ENCODE measurements at places on chromosomes 5 and 9. TPM values are rescaled to one million over a fixed set of nuclear protein-coding genes. Genes with fewer than 3 reads are reported as not detected.

DNA sequence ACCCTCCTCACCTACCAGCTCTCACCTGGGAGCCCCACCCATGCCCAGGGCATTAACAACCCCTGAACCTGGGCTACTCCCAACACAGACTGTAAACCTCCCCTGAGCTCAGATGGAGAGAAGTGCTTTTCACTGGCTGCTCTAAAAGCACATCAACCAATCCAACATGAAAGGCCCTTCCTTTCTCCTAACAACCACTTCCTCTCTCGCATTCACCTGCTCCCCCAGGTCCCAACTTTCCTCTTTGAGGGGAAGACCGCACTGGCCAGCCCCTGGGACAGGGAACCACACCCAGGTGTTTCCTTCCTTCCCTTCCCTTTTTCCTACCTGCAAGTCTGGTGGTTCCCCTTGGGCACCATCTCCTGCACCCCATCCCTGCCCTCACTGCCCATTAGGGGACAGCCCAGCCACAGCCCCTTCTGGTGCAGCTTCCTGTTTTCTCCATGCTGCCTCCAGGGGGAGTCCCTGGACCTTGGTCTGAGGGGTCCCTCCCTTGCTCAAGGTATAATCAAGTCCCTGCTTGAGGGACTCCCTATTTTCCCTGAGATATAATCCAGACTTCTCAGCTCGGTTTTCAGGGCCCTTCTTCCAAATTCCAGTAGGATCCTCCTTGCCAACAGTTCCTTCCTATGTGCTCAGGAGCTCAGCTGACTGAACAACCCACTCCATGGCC lies 30.5 kb upstream of the DAB2IP start:
- DNase-seq: no peak

DNA sequence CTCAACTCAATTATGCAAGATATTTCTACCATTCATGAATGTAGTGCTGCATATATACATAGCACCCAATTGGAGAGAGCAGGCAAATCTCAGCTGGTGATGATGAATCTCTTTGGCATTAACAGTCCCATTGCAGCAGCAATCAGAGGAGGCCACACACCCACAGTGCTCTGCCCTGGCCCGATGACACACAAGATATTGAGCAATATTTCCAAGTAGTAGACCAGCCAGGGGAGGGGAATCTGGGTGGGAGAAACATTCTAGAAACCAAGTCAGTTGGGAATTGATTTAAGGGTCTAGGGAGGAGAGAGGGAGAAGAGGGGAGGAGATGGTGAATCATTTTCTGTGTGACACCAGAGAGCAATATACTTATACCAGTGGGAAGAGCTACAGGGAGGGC lies 14.9 kb upstream of the C5orf63 start:
- no peak for DNase-seq

DNA sequence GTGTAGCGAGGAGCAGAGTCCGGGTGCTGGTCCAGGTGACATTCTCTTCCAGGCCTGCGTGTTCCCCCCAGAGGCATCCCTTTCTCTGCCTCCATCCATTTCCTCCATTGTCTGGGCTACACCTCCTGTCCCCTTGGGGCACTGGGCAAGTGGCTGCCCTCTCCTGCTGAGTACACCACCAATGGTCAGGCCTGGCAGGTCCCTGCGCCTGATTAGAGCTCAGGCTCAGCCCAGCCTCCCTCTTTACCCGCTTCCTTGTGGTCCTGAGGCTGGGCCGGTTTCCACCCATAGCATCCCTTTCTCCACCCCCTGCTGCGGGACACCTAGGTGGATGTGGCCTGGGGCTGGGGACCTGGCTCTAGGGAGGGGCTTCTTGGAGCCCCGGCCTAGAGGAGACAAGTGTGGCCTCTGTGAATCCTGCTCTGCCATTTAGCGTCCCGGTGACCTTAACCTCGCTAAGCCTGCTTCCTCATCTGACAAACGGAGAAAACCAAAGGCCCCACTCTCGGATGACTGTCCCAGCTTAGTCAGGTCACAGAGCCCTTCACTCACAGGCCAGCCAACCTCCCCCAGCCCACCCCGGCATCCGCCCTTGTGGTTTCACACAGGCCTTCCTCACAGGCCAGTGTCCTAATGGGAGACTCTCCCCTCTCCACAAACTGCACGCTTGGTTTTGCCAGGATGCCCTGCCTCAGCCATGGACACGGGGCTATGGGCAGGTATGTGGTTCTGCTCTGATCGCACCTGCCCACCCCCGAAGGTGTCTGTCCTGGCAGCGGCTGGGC lies 12.9 kb downstream of the DOLPP1 start:
- DNase-seq: no peak

- no peak for DNase-seq
These were observed 55.9 kb upstream of the UNC5A start for GRCh38 chr5:176754376-176754973.

- no peak for DNase-seq
These were observed 43.0 kb upstream of the SLC46A2 start for GRCh38 chr9:112933696-112934095.

GRCh38 chr5:158521995-158522394 lies 577.7 kb downstream of the EBF1 start:
- no peak for DNase-seq

DNA sequence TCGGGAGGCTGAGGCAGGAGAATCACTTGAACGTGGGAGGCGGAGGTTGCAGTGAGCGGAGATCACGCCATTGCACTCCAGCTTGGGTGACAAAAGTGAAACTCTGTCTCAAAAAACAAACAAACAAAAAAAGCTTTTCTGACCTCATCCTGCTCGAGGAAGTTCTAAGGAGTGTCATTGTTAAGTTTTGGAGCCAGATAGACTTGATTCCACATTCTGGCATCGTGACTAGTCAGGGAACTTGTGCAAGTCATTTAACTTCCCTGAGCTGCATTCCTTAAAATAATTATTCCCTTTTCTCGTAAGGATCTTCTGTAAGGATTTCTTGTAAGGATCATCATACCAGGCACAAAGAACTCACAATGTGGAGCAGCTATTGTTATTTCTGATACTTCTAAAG lies 26.2 kb downstream of the SNX24 start:
- DNase-seq: no peak

Gene GALNT12
- polyA plus RNA-seq: 2.6 TPM

Gene SPATA31E1
- not detected for polyA plus RNA-seq

DNA sequence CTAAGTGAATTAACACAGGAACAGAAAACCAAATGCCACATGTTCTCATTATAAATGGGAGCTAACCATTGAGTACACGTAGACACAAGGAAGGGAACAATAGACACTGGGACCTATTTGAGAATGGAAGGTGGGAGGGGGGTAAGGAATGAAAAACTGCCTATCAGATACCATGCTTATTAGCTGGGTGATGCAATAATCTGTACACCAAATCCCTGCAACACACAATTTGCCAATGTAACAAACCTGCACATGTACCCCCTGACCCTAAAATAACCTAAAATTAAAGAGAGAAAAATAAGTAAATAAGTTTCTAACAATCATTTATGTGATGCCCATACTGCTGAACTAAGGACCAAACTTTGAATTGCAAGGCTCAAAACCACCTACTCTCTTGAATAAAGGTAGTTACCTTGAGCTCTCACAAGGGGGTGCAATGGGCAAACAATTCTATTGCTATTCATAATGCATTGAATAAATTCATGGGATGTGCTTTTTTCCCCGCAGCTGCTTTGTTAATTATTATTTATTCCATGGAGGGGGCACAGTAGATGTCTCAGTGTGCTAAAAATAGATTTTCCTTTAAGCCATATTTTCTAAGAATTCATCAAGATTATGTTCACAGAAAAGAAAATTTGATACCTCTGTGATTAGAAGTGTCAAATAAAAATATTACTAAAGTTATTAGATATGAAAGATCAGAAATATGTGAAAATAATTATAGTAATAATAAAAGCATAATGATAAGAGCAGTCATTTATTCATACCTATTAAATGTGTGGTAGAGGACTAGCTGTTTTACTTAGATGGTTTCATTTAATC lies 76.2 kb upstream of the PTPN3 start:
- DNase-seq: peak; percentile 52

DNA sequence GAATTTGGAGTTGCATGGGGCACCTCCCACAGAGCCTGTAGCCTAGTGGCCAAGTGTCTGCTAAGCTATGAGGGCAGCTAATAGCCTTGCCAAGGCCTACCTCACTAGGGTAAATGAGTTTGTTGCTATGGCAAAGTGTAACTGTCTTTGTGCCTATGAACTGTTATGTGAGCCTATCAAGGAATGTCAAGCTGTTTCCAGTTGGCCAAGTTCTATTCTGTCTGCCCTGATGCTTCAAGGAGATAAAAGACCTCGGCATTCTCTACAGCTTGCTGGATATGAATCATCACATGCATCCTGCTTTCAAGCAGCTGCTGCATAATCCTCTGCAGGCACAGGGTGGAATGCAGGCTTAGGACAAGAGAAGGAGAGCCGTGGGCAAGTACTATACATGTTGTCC lies 69.8 kb upstream of the CCDC112 start:
- DNase-seq: peak; percentile 19

DNA sequence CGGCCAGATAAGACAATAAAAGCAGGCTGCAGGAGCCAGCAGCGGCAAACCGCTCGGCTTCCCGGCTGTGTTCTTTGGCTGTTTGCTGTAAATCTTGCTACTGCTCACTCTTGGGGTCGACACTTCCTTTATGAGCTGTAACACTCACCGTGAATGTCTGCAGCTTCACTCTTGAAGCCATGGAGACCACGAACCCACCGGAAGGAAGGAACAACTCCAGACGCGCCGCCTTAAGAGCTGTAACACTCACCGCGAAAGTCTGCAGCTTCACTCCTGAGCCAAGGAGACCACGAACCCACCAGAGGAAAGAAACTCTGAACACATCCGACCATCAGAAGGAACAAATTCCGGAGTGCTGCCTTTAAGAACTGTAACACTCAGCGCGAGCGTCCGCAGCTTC lies 451.7 kb downstream of the AGTPBP1 start:
- DNase-seq: no peak

DNA sequence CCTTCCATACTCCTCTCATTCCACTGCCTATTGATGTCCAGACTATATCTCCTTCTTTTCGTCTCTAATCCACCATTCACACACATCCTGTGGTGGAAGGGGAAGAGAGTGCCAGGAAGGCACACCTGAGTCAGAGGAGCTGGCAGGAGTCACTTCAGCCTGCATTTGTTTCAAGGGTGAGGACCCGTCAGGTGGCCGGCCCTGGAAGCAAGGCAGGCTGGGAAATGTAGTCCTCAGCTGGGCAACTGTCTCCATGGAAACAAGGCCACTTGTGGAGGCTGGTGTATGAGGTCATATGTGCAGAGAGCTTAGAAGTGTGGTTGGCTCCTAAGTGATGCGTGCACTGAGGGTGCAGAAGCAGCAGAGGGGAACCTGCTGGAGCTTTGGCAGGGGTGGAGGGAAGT lies 278.4 kb downstream of the NSG2 start:
- no peak for DNase-seq

DNA sequence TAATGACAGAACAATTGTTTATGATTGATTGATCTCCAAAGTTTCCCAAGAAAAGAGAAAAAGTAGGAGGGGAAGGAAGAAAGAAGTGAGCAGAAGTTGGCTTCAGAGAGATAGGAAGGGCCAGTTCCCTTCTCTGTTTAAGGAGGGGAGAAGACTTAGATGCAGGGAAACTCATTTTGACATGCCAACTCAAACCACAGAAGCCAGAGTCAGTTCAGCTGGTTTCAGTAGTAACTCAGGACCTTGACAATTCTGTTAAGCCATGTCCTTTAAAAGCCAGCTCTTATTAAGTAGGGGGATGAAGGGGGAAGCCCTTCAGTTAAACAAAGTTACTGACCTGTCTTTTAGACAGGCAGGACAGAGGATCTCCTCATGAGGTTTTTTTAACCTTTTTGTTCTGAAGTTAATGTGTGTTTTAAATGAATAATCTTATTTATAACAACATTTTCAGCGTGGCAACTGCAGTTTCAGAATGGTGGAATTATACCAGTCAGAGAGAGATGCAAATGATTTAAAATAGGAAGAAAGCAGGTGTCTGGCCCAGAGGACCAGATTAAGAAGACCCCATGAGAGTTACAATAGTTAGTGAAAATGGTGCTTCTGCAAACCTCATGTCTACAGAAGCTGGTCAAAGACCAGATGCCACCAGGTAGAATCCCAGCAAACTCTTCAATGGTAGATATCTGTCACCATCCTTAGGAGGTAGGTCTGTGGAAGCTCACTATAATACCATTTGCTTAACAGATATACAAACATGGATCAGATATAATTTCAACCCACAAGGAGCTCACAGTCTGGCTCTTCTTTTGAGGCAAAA lies 29.3 kb upstream of the ABL1 start:
- no peak for DNase-seq

Gene EIF4E1B
- 0.12 TPM for polyA plus RNA-seq

- no peak for DNase-seq
These were observed 77.9 kb downstream of the HMCN2 start for GRCh38 chr9:130343445-130343918.

GRCh38 chr9:132849185-132849706 lies 28.8 kb downstream of the AK8 start:
- no peak for DNase-seq

Gene SPINK13
- 0.45 TPM for polyA plus RNA-seq

Gene HTR4
- not detected for polyA plus RNA-seq

GRCh38 chr9:126069400-126069955 lies 257.2 kb upstream of the MVB12B start:
- no peak for DNase-seq

DNA sequence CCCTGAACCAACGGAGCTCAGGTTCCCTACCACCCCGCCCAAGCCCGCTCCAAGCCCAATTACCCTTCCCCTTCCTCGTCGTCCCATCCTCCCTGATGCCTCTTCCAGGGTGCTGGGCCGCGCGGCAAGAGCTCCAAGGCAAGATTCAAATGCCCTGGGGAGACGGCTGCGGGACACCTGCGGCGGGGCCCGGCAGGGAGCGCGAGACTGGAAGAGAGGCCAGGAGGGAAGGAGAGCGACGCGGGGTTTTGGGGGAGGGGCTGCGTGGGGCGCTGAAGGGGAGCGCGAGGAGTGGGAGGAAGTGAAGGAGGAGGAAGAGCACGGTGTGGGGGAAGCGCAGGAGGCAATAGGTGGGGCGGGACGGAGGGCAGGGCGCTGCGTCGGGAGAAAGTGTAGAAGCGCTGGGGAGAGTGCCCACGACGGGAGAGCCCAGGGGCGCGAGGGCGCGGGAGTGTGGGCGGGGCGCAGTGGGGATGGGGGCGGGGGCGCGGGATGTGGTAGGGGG lies 975 bp upstream of the NXNL2 start:
- DNase-seq: peak; percentile 52

- DNase-seq: no peak
These were observed at the start of gene IL12B for GRCh38 chr5:159330131-159330800. TSS of gene IL12B (minus strand) at chr5:159330487. CDS start at chr5:159326782, 3,705 bp downstream.

DNA sequence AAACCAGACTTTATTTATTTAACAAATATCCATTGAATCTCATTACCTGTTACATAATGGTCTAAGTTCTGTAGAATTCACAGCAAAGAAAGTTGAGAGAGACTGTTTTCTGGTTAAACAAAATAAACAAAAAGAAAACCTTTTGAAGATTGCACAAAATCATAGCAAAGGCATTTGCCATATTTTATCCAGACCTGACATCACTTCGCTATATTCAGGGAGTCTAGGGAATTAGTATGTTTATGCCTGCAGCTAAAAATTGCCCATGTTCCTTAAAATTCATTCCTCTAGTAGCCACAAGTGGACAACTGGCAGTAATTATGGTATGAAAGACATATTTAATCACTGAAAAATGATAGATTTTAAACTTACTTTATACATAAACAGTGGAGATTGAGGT lies 577.0 kb upstream of the DAB2 start:
- no peak for DNase-seq

Gene PCBD2
- 11.6 TPM for polyA plus RNA-seq
